RWPE1 (cell line): ENCODE measurements at places on chromosomes 7 and 10.

- DNase-seq: no peak
These were observed 4.1 kb downstream of the JAKMIP3 start for GRCh38 chr10:132069849-132070182.

- no peak for DNase-seq
These were observed 9.1 kb downstream of the LAMB1 start for GRCh38 chr7:107993891-107994291.

GRCh38 chr10:132541129-132541528 lies 3.5 kb downstream of the INPP5A start:
- no peak for DNase-seq

GRCh38 chr7:79319369-79319768 lies 134.1 kb downstream of the MAGI2 start:
- no peak for DNase-seq

DNA sequence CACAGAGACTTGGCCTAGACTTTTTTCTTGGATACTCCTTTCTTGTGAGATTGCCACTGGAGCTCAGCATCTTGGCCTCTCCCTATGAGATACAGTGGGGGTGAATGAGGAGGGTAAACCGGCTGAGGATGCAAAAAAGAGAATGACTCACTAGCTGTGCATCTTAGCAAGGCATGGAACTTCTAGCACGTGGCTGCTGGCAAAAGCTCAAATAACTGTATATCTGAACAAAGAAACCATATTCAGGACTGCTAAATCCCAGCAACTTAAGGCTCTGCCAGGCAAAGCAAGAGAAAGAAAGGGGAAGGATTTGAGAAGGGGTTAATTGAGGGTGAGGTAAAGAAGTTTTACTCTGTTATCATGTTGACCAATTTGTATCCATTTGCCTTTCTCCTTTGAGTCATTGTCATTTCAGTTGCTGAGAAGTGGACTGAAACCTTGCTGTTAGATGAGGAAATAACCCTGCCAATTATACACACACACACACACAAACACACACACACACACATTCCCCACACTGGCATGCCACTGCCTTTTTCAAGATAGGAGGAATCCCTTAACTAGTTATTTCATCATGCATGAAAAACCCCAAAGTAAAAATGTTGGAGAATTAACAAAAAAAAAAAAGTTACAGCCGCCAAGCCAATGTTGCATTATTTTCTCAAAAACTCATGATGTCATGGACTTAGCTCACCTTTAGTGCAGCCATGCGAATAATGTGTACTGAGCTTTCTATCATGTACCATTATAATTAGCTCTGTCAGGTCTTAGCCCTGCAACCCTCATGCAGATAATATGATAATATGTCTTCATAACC lies 997.3 kb downstream of the LRMDA start:
- DNase-seq: peak; percentile 63

GRCh38 chr7:1794888-1795542 lies 124.9 kb downstream of the ELFN1 start:
- DNase-seq: no peak

DNA sequence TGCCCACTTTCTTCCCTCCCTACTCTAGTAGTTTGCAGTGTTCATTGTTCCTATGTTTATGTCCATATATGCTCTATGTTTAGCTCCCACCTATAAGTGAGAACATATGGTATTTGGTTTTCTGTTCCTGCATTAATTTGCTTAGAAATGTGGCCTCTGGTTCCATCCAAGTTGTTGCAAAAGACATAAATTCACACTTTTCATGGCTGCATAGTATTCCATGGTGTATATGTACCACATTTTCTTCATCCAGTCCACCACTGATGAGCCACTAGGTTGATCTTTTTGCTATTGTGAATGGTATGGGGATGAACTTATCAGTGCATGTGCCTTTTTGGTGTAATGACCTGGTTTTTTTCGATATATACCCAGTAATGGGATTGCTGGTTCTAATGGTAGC lies 1089.1 kb downstream of the GRM8 start:
- no peak for DNase-seq

DNA sequence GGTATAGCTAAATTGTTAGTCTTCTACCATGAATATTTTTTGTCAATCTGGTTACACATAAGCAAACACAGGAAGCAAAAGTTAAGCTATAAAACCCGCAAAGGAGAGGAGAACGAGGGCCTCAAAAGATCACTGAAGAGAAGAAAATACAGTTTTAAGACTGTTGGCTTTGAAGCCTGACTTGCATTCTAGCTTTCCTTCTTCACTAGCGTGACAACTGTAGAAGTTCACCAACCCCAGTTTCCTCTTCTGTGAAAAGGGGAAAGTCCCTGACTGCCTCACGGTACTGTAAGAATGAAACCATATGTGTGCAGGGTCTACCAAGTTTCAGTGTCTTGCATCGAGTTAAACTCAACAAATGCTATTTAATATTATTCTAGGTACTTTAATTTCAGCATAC lies 7.5 kb upstream of the LRRN3 start:
- no peak for DNase-seq

- no peak for DNase-seq
These were observed 667.6 kb upstream of the ANKRD30A start for GRCh38 chr10:36457751-36458150.
